ENCODE measurements at places on chromosomes 2 and 18.

DNA sequence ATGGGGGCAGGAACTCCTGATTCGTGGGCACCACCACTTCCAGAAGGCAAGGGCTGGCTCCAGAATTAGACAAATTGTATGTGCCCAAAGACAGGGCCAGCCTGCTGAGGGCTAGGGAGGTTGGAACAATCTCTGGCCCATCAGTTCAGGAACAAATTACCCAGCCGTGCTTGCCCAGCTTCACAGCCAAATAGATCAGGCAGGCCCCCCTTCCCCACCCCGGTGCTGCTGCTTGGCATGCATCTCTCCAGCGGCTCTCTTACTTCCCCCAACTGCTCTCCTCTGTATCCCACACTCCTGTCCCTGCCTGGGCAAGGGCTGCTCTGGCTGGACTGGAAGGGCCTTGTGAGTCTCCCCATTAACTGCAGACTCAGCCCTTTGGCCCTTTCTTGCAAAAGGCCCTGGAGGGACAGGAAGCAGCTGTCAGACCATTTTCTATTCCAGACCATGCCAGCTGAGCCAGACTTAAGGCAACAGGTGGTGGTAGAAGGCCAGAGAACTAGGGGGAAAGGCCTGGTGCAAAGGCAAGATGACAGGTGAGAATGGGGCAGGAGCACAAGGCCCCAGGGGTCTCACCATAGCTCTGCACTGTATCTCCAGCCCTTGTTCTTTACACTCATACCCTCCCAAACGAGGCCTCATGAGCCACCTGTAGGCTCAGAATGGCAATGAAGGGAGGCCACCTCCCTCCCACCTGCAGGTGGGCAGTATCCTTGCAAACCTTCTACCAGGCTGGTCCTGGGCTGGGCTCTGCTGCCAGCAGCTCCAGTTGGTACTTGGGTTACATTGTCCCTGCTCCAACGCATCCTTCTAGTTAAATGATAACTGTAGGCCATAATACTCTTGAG is 30.7 kb upstream of the ACAA2 start:
- DNase-seq, result no peak

DNA sequence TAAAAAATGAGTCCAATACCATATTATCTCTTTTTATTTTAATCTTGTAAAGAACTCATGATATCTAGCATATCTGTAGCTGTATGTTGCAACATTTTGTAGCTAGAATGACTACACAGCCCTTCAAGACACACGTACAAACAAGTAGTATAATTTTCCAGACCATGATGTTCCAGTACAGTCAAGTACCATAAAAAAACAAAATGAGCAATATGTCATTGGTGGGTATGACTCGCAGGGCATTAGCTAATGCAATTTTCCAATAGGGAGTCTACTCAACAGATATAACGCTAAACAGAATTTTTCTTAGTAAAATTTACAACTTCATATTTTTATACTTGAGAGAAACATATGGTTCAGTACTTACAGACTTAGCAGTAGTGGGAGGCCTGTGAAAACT is 53.6 kb upstream of the UGP2 start:
- no peak for DNase-seq

- no peak for DNase-seq
Observed at GRCh38 chr2:156585457-156585856, 149.3 kb downstream of the GPD2 start.

DNA sequence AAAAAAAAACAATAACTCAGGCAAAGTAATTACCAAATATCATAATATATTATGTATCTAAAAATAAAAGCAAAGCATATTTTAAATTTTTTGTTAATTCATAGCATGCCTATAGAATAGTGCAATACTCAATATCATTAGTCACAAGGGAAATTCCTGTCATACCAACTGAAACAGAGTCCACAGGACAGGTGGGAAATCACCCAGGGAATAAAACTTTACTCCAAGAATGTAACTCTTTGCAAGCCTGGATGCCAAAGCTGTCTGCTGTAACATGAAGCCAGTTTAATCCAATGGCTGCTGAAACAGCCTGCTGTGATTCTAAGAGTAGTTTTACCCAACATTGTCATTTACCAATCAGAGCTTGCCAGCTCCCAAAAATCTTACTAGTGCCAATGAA is 40.0 kb upstream of the SULT1C3 start:
- no peak for DNase-seq

- DNase-seq, result no peak
Observed at GRCh38 chr2:159855557-159856061, 57.6 kb upstream of the CD302 start.

DNA sequence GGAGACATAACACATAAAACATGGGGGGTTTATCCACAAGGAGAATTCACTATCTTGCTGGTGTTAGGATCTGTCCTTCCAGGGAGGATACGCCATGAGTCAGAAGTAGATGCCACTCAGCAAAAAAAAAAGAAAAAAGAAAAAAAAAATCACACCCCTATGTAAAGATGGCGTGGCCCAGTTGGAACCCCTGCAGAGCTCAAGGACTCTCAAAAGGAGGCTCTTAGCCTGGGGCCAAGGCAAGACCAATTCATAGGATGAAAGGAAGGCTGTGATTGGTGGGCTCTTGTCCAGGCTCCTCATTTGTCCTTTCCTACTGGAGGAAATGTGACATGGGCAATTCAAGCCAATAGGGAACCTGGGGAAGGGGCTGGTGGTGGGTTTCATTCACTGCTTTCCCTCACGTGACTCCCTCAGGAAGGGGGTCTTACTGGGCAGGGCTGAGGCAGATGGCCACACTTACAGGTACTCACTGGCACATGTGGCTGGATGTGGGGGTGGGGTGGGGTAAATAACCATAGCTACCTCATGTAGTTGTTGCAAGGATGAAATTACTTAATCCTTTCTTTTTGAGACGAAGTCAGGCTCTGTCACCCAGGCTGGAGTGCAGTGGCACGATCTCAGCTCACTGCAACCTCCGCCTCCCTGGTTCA is 38.7 kb upstream of the HAAO start:
- DNase-seq, result no peak

GRCh38 chr18:2636126-2636631 is 19.3 kb upstream of the SMCHD1 start:
- DNase-seq, result no peak

GRCh38 chr2:88303865-88304264 is 133.7 kb downstream of the THNSL2 start:
- DNase-seq, result no peak

DNA sequence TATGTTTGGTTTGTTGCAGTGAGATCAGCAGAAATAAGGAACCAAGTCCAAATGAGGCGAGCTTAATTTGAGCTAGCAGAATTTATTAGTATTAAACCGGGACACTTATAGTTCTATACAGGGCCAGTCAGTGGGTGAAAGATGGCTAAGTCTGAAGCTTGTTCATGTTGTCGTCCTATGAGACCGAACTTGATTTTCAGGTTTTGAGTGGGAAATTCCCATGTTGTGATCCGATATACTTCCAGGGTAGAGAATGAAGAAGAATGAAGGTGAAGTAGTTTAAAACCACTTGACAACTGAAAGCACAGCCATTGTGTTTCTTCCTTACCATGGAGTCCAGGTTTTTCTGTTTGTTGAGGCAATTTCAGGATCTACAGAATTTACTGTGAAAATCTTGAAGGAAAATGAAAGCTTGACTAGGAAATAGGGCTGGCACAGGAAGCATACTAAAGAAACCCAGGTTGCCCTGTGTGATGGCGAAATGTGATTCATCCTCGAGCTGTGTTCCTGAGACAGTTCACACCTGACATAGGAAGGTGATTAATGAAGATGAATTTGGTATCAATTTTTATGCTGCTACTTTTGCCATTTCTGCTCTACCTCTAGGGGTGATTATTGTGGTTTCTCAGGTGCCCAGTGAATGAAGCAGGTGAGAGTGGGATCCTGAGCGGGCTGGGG is 37.6 kb upstream of the MGAT5 start:
- no peak for DNase-seq

DNA sequence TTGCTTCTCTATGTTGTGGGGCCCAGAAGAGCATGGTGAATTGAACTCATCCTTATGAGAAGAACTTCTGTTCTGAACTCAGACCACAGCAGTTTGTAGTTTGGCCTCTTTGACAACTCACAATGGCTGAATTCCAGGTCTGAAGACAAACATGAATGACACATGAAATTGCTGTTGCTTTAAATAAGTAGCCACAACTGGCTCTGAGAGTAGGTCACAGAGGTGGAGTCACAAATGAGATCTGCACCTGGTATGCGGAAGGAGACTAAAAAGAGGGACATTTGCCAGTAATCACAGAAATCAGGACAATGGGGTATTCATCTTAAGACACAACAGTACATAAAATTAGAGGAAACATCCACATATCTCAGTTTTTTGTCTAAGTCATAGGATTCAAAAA is 290.3 kb upstream of the MMADHC start:
- no peak for DNase-seq

- no peak for DNase-seq
Observed at GRCh38 chr2:45046786-45047185, 37.5 kb upstream of the SIX2 start.

GRCh38 chr2:52145005-52145404 is 1113.1 kb upstream of the NRXN1 start:
- no peak for DNase-seq

- DNase-seq, result no peak
Observed at GRCh38 chr2:72340665-72341064, 193.0 kb upstream of the CYP26B1 start.

- DNase-seq, result no peak
Observed at GRCh38 chr2:54423213-54423612, 32.9 kb upstream of the SPTBN1 start.

DNA sequence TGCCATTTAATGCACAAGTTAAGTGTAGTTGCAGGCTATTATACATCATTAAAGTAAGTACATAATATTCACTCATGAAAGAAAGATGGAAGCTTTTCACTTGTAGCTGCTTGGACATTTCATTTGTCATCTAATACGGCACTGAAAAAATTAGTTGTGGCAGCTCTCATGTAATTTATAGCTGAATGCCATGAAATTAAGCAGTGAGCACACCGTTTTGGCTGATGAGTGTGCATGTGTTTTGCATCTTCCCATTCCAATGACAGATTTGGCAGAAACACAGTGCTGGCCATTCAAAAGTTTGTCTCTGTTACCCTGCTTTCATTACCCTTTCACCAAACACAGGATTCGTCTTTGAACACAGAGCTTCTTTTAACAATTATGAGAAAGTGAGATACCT is 174.0 kb downstream of the PTGR3 start:
- DNase-seq, result no peak

DNA sequence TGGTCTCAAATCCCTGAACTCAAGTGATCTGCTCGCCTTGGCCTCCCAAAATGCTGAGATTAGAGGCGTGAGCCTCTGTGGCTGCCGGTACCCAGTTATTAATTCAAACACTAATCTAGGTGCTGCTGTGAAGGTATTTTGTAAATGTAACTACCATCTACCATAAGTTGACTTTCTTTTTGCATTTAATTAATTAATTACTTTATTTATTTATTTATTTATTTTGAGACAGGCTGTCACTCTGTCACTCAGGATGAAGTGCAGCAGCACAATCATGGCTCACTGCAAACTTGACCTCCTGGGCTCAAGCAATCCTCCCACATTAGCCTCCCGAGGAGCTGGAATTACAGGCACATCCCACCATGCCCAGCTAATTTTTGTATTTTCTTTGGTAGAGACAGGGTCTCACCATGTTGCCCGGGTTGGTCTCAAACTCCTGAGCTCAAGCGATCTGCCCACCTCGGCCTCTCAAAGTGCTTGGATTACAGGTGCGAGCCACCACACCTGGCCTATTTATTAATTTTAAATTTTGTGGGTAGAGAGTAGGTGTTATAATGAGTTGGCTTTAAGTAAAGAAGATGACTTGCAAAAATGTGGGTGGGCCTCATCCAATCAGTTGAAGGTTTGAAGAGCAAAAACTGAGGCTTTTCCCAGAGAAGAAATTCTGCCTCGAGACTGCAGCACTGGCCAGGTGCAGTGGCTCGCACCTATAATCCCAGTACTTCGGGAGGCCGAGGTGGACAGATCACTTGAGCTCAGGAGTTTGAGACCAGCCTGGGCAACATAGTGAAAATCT is 17.3 kb upstream of the NMUR1 start:
- DNase-seq, result no peak

DNA sequence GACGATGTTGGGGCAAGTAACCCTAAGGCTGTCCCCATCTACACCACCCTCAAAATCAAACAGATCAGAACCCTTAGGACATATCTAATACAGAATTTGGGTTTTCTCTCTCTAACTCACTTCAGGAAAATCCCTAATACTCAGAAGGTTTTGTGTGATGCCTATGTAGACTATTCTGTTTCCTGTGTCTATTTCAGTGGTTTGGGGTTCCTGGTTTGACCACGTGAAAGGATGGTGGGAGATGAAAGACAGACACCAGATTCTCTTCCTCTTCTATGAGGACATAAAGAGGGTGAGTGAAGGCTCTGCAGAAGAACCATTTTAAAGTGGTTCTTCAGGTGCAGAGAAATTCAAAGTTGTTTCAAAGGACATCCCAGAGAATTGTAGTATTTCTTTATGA is 16.3 kb downstream of the SULT1C2 start:
- no peak for DNase-seq

DNA sequence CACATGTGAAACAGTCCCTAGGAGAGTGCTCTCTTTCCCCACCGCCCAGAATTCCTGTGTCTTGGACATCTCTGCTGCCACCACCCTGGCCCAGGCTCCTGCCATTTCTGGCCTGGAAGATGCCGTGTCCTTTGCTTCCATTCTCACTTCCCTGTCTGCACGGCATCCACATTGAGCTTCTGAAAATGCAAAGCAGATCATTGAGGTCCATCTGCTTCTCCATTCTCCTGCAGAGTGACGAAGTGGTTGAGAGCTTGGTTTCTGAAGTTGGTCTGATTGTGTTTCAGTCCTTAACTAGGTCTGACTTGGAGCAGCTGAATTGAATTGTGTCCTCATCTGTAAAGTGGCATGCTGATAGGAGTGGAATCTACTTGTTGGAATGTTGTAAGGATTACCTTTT is 98.7 kb upstream of the MGAT5 start:
- no peak for DNase-seq

GRCh38 chr2:168626096-168626495 is 170.0 kb downstream of the CERS6 start:
- no peak for DNase-seq

GRCh38 chr2:31467426-31467825 is 52.9 kb upstream of the XDH start:
- no peak for DNase-seq

- DNase-seq, result no peak
Observed at GRCh38 chr2:58638256-58638805, 397.2 kb upstream of the FANCL start.
